NCI-H2081 (cell line): ENCODE measurements at places on chromosomes 2 and 18.
A peak's percentile ranks its signal among the peaks of the same experiment; 100 is the strongest.

GRCh38 chr2:168119515-168120141 is 127.8 kb downstream of the STK39 start:
- peak; percentile 37 for DNase-seq

- DNase-seq, result no peak
These were observed 90.1 kb downstream of the CAPN13 start for GRCh38 chr2:30717081-30717650.

GRCh38 chr2:53859206-53860181 is at the start of gene GPR75:
GPR75 (minus strand) TSS chr2:53859967; CDS start chr2:53854756, 5,211 bp downstream.
- DNase-seq, result no peak

DNA sequence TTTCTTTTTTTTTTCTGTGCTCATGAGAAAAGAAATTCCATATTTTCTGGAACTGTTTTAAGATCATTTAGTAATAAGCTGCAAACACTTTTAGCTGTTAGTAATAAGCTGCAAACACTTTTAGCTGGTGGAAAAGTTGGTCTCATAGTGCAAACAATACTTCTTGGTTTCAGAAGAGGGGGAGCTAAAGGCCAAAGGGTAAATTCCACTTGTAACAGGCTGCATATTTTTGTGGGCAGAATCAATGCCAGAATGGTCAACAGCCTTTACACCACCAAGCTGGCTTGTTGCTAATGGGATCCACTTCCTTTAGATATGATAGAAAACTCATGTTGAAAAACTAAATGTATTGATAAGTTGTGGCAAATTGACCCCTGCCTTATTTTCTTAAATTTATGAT is 356.8 kb downstream of the NR4A2 start:
- DNase-seq, result no peak

DNA sequence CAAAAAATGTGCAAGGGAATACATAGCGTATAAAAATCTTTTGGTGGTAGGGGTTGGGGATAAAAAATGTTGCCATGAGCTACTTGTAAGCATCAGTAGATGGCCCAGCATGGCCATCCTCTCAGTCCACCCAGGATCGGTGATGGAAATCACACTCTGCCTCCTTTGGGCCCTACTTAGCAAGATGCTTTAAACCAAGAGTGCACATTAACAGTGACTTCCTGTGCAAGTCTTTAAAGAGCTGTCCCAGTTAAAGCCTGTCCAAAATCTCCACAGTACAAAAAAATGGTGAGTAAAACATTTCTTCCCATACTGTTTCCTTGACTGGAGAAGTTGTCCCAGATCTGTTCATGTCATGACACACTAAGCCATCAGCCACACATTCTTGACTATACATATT is 18.0 kb downstream of the ANKRD44 start:
- DNase-seq, result no peak

DNA sequence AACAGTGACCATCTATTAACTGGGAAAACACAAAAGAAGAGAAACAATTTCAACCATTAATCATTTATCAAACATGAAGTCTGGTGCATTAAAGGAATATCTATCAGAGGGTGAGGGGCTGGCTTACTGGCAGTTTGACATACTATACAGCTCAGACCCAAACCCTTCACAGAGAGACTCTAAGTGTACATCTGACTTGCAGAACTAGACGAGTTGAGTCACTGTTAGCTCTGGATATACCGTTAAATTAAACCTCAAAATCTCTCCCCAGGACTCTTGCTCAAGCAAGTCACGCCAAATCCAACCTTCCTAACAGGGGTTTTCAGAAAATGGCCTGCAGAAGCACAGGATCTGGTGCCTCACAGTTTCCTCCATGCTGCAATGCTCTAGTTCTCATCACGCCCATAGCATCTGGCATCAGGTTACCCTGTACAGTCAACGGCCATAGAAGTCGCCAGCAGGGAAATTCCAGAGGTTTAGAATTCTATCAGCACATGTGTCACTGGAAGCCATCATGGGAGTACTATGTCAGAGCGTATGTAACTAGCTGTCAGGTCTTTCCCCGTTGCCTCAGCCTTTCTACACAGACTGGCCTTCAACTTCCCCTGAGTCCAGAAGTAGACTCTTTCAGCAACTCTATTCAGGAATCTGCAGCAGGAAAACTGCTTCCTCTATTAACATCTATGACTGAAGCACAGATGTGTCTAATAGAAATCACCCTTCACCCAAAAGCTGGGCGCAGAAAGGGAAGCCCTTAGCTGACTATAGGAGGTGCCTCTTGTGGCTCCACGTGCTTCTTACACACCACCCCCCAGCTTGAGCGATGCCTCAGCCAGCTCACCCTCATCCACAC is 9.3 kb downstream of the TGOLN2 start:
- DNase-seq, result no peak

DNA sequence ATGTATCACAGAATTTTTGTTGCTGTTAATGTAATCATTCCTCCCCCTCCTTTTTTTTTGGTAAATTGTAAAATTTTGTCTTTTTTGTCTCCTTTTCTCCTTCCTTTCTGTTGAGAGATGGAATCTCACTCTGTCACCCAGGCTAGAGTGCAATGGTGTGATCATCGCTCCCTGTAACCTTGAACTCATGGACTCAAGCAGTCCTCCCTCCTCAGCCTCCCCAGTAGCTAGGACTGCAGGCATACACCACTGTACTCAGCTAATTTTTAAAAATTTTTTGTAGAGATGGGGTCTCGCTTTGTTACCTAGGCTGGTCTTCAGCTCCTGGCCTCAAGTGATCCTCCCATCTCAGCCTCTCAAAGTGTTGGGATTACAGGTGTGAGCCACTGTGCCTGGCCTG is 5.3 kb downstream of the EIF5B start:
- DNase-seq, result no peak

- DNase-seq, result no peak
These were observed 9.5 kb downstream of the PSD4 start for GRCh38 chr2:113183264-113183663.

- no peak for DNase-seq
These were observed 199.9 kb downstream of the HDAC4 start for GRCh38 chr2:239200646-239201530.

DNA sequence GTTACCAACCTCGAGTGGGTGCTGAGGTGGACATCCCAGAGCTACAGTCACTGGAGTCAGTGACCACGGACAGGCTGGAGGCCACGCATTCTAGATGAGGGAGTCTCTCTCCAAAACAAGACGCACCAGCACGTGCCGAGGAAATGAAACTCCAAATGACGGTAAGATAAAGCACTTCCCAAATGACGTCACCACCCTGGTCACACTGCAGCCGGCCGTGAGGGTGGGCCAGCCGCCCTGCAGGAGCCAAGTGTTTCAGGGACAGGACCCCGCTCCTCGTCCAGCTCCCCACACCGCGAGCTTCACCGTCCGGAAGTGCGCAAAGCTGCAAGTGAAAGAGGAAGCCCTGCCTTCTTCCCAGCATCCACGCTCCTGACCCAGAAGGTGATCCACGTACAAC is 99.4 kb downstream of the ZNF516 start:
- DNase-seq, result no peak

GRCh38 chr2:108385411-108386071 is 7.8 kb downstream of the SULT1C4 start:
- no peak for DNase-seq

GRCh38 chr2:45288532-45289417 is 279.5 kb upstream of the SIX2 start:
- DNase-seq, result no peak
